ENCODE measurements at places on chromosomes 5 and 9.

DNA sequence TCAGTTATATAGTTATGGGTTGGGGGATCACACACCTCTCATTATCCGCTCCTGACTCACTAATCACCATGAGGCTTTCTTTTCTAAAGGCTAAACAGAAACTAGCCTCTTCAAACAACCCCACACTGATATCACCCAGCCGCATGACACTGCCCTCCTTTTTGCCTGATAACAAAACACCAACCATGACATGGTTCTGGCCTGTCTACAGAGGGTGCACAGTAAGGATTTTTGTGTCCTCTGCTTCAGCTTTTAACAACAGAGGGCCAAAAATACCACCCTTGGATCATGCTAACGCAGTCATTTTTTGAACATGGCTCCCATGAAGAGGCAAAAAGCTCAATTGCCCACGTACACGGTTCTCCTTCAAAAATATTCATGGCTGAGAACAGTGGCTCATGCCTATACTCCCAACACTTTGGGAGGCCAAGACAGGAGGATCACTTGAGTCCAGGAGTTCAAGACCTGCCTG, 4.0 kb downstream of the CMBL start:
- no peak for DNase-seq

DNA sequence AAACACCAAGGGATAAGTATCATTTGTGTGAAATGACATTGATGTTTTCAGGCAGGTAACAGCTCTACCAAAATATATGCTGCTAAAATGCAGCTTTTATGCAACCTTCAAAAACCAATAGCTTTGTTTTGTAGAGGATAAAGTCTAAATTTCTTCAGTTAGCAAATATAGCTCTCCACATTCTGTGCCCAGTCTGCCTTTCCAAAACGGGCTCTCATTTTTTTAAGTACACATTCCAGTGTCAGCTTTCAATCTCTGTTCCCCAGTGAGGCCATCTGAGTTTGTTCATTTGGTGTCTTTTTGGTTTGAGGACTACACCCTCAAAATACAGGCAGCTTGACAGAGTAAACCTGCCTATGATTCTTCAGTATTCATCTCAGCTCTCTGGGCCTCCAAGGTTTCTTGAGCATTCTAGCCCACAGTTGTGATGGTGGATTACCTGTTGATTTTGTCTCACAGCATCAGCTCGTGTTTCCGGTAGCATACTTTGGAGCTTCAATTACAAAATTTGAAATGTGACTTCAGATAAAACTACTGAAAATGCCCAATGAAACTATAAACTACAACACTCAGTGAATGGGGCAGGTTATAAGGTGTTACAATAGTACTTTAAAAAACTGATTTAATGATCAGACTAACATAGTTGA, 55.7 kb downstream of the NR3C1 start:
- DNase-seq: no peak

- no peak for DNase-seq
Measured at GRCh38 chr9:73892335-73892734, 604.8 kb upstream of the RORB start.

DNA sequence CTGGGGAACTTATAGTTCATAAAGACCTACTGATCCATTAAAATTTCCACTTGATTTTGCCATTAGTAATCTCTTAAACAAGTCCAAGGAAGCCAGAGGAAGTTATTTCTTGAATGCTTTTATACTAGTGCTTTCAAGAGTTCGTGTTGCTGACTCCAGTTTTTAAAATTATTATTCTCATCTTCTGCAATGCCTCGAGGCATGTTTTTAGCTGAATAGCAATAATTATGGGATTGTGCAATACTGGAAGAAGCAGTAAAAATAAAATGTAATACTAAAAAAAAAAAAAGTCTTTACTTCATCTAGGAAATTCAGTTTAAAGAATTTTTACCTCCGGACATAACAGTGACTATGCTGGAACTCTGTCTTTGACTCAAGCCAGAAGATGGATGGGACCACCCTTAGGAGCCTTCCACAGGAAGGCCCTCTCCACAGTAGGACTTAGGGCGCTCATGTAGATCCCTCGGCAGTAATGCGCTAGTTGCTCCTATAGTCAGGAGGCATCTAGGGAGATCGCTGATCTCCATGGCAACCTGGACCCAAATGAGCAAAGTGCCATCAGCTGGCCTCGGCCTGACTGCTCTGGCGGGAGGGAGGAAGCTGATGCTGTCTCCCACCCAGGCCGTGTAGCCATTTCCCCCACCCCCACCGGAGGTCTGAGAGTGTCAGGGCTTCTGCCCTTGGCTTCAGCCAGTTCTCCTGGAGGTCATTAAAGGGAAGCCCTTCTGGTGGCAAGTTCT, 56.7 kb downstream of the DAPK1 start:
- no peak for DNase-seq

DNA sequence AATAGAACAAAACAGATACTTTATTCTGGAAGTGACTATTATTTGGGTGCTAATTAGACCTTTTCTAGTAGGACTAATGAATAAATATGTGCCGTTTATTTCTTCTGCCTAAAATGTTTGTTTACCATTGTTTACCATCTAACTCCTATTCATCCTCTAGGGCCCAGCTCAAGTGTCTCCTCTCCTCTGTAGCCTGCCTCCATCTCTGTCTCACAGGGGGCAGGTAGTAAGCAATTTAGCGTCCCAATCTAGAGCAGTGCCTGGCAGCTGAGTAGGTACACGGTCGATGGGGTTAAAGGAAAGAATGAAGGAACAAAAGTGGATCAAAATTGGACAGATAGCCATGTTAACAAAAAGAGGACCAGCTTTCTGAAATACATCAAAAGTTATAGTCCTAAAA, 230.9 kb downstream of the SLF1 start:
- no peak for DNase-seq

DNA sequence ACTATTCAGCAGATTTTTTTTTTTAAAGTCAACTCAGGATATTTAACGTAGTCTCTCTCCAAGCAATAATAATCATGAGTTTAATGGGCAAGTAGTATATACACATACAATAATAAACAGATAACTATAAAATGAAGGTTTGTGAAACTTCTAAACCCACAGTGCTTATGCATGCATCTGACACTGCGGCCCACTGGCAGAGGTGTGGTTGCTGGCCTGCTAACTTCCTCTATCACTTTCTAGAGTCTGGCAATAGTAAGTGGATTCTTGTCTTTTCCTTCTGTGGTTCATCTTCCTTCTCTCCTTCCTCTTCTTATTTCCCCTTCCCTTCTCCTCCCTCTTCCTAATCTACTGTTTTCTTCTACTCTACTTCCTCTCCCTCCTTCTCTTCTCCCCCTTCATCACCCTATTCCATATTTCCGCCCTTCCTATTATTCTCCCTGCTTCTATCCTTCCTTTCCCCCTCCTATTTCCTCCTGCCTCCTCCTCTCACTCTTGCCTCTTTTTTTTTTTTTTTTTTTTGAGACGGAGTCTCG, 18.6 kb upstream of the AGXT2 start:
- no peak for DNase-seq

DNA sequence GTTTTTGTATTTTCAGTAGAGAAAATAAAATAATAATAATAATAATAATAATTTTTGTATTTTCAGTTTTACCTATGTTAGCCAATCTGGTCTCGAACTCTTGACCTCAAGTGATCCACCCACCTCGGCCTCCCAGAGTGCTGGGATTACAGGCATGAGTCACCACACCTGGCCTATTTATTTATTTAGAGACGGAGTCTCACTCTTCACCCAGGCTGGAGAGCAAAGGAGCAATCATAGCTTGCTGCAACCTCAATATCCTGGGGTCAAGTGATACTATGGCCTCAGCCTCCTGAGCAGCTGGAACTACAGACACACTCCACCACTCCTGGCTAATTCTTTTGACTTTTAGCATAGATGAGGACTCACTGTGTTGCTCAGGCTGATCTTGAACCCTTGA, 167.5 kb downstream of the TLE1 start:
- DNase-seq: no peak
